ENCODE measurements at places on chromosomes 5 and 9. TPM values are rescaled to one million over a fixed set of nuclear protein-coding genes. Genes with fewer than 3 reads are reported as not detected.

SPATA9 gene
- 0.88 TPM for total RNA-seq

DOCK8 gene
- total RNA-seq: 0.78 TPM

ANKRD20A1 gene
- total RNA-seq: 2.2 TPM

PTCD2 gene
- 6.4 TPM for total RNA-seq

GRXCR2 gene
- total RNA-seq: 0.24 TPM

THBS4 gene
- 10.3 TPM for total RNA-seq

SPEF2 gene
- 3.7 TPM for total RNA-seq

NMUR2 gene
- not detected for total RNA-seq

ROPN1L gene
- total RNA-seq: 3.1 TPM

PCDHB13 gene
- total RNA-seq: 1.1 TPM

IL5 gene
- not detected for total RNA-seq
